ENCODE measurements at places on chromosomes 5 and 9. TPM values are rescaled to one million over a fixed set of nuclear protein-coding genes. Genes with fewer than 3 reads are reported as not detected.

TEX48 gene
- not detected for total RNA-seq

TRIM36 gene
- 20.0 TPM for total RNA-seq

GMCL2 gene
- not detected for total RNA-seq

PCDHGC5 gene
- total RNA-seq = 0.06 TPM

GDNF gene
- not detected for total RNA-seq

MYOZ3 gene
- not detected for total RNA-seq

ITGA2 gene
- 23.4 TPM for total RNA-seq

PRXL2C gene
- 15.0 TPM for total RNA-seq

DNA sequence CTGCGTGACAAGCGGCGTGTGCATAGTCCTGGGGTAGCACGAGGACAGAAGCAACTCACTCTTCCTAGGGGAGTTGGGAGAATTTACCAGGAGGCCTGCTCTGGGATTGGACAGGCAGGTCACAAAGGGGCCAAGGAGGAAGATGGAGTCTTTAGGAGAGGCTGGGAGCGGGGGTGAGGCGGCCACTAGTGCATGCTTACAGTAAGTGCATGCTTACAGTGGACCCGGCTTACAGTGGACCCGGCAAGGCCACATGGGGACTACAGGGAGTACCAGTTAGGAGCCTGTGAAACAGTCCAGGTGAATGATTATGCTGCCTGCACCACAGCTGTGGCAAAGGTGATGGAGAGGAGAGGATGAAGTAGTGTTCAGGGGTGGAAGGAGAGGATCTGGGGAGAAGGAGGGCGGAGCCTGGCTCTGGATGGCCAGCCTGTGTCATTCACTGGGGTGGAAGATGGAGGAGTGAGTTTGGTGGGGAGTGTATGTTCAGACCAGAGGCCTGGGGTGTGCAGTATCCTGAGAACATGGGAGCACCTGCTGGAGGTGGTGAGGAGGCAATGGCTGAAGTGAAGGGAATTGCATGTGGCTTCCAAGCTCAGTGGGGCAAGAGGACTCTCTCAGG lies 78.7 kb downstream of the CRB2 start:
- no peak for DNase-seq

DNA sequence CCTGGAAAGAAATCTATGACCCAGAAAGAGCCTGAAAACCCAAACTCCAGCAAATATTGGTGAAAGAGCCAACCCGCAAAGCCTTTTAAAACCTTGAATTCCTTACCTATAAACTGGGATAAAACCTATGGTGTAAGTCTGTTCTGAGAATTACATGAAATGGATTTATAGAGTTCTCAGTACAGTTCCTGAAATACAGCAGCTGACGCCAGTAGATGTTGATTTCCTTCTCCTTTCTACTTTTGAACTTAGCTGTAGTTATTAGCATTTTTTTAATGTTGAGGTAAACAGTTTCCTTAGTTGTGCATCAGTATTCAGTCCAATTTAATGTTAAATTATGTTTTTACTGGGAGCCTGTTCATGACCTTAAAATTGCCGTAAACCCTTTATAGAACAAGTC lies 3.7 kb downstream of the SPIN1 start:
- DNase-seq = no peak

GRCh38 chr9:121906074-121906870 lies 186.8 kb downstream of the TTLL11 start:
- no peak for DNase-seq

- no peak for DNase-seq
Observed at GRCh38 chr9:88927510-88927909, 63.8 kb upstream of the S1PR3 start.

DNA sequence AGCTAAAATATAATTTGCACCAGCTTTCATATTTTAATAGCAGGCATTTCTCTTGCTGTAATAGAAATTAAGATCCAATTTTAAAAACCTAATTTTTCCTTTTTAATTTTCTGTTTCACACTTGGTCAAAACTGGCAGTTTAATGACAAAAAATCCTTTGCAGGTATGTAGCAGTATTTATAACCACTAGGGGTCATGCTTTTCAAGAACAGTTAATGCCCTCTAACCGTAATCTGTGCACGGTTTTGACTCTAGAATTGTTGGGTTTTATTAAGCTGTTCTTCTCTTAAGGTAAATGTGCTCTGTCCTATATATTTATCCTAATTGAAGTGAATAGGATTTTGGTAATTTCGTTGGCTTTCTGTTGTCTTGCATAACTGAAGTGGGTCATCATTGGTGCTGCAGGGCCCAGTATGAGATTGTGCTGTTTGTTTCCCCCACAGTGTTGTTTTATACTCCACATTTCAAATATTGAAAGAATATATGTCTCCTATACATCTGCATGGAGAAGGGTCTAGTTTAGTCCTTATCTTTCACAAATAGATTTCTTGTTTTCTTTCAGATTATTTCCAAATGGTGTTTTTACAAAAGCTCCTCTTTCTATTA lies 107.4 kb downstream of the SCAMP1 start:
- DNase-seq = peak; percentile 56

DNA sequence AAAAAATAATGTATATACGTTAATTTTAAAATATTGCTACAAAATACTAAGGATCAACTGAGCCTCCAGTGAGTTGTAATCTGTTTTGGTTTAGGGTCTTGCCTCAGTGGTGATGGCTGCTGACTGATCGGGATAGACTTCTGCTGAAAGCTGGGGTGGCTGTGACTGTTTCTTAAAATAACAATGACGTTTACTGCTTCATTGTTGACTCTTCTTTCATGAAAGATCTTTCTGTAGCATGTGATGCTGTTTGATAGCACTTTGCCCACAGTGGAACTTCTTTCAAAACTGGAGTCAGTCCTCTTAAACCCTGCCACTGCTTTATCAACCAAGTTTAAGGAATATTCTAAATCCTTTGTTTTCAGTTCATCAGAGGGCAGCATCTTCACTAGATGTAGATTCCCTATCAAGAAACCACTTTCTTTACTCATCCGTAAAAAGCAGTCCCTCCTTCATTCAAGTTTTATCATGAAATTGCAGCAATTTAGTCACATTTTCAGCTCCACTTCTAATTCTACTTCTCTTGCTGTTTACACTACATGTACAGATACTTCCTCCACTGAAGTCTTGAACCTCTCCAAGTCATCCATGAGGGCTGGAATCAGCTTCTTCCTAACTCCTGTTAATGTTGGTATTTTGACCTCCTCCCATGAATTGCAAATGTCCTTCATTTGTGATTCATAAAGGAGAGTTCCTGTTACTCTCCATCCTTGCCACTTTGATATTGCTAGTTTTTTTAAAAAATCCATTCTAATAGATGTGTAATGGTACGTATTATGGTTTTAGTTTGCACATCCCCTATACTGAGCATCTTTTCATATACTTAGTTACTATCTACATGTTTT lies 41.5 kb upstream of the PTPDC1 start:
- no peak for DNase-seq

DNA sequence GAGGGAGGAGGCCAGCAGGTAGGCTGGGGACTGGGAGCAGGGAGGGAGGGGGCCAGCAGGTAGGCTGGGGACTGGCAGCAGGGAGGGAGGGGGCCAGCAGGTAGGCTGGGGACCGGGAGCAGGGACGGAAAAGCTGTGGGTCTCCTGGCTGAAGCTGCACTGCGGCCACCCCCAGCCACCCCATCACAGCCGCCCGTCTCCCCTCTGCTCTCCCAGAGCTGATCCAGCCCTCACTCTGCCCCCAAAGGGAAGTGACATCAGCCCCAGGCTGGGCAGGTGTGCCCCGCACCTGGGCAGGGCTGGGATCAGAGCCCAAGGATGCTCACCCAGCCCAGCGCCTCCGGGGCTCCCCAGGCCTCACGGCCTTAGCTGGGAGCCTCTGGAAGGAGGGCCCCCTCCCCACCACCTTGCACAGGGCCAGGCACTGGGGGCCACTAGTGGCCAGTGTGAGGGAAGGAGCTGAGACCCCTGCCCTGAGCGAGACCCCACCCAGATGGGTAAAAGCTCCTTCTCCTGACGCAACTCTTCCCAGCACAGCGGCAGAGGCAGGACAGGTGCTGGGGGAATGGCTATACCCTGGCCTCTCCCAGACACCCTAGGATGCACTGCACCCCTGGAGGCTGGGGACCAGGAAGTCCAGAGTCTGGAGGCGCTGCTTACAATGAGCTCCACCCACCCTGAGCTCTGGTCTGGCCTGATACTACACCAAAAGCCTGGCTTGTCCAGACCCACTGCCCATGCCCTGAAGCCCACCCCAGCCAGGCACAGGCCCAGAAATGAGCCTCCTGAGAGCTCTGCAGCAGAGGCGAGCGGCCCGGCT lies 11.6 kb downstream of the AGPAT2 start:
- no peak for DNase-seq

DNA sequence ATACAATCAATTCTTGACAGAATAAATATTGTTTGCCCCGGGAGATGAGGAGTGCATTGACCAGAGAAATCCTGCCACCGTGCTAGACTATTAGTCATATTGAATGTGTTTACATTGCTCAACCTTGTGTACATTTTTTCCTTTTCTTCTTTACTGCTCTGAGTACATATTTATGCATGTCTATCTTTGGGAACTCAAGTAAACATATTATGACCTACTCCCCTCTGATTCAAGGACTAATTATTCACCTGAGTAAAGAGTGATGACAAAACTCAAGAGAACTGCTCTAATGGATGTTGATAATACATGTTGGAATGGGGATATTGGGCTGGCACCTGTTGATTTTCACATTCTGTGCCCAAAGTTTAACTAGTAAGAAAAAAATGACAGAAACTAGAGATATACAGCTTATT lies 3.9 kb upstream of the SPINK1 start:
- DNase-seq = peak; percentile 6

GRCh38 chr9:87307848-87308247 lies 189.8 kb upstream of the DAPK1 start:
- no peak for DNase-seq

- peak; percentile 43 for DNase-seq
Observed at GRCh38 chr5:83564069-83564749, 92.7 kb downstream of the VCAN start.

- no peak for DNase-seq
Observed at GRCh38 chr5:103706939-103707682, 144.5 kb upstream of the NUDT12 start.

GRCh38 chr5:154429341-154429740 lies 16.5 kb upstream of the SAP30L start:
- DNase-seq = no peak

GRCh38 chr5:67350618-67351201 lies 154.1 kb upstream of the CD180 start:
- DNase-seq = peak; percentile 72

- no peak for DNase-seq
Observed at GRCh38 chr9:109274884-109275730, 45.8 kb downstream of the EPB41L4B start.

DNA sequence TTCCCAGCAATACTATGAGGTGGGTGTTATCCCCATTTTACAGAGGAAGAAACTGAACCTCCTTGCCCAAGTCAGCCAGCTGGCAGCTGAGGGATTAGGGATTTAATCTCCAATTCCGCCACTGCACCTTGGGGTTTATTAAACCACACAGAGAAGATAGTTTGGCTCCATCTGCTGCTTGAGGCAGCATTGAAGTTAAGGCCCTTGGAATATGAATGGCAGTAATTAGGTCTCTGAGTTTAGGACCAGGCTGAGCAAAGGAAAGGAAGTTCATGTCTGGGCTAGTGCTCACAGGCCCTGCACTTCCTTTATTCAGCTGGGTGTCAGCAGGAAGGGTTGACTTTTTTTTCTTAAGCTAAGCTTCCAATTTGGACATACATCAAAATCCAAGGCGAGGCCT lies 86.9 kb upstream of the GDNF start:
- peak; percentile 1 for DNase-seq
